ENCODE measurements at places on chromosomes 1 and 21. TPM values are rescaled to one million over a fixed set of nuclear protein-coding genes. Genes with fewer than 3 reads are reported as not detected.

DNA sequence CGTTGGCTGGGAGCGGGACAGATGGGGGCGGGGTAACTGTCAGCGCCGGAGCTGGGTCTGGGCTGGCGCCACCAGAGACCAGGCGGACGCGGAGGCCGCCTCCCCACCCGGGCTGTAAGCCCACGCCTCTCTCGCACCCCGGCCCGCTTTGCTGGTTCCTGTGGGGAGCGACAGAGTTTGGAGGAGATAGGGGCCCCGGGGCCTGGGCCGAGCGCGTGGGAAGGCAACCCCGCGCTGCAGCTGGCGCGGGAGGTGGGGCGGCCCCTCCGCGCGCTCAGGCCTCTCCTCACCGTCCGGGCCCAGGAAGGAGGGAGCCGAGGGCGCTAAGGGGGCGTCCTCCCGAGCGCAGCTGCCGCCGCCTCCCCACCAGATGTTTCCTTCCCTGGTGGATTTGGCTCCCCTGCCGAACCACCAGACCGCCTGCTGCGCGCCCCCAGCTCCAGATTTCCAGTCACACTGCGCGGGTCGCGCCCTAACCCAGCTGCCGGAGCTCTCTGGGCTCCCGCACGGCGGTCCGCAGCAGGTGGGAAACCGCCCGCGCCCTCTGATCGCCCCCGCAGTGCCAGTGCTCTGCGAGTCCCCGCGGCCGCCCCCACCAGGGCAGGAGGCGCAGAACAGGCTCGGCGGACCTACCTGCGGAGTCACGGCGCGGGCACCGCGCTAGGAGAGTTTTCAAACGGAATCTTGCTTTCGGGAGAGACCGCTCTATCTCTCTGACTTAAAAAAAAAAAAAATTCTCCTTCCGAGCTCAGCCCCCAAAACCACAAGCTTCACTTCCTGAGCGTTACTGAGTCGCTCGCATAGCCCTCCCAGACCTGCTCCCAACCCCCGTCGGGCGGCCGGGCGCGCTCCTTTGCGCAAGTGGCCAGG, 1.1 kb downstream of the GFI1 start:
- DNase-seq: peak; percentile 20

DNA sequence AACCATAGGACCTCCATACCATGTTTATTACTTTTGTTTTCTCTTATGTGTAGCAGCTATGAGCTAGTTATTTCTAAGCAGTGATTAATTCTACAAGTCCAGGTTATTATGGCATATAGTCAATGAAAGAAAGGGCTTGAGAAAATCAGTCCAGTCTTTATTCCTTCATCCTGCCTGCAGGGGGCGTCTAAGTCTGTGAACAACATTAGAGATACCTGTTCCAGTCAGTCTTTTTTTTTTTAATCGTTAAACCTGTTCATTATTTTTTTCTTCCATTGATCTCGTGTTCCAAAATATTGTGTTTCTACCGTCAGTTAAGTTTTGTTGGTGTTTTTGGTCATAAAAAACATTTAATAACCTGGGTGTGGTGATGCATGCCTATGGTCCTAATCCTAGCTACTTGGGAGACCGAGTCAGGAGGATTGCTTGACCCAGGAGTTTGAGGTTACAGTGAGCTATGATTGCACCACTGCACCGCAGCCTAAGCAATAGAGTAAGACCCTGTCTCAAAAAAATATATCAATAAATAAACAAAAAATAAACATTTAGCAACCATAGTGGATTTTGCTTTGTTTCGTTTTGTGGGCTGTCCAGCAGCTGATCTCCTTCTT, 29.4 kb upstream of the CD2 start:
- DNase-seq: peak; percentile 47

GRCh38 chr21:26099610-26100219, 70.9 kb downstream of the APP start:
- no peak for DNase-seq

DNA sequence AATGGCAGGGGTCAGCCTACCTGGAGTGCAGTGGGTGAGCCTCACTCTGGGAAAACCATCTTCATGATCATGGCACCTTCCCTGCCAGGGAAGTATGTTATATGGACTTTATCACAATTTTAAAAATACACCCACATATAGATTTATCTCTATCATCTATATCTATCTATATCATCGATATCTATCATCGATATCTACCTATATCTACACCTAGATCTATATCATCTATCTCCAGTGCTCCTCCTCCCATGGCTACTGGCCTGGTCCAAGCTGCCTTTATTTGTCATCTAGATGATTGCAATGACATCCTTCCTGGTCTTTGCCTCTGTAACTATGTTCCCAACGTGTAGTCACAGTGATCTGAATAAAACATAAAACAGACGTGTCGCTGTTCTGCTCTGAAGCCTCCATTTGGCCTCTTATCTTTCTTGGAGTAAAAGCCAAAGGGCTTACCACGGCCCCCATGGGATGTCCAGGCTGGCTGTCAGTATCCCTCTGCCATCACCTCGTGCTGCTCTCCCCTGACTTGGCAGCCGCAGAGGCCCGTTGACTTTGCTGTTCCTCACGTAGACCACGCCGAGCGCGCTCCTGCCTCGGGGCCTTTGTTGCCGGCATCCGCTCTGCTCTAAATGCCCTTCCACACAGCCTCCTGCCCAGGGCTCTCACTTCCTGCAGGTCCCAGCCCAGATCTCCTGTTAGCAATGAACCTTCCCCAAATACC, 20.6 kb upstream of the KIF26B start:
- no peak for DNase-seq

DNA sequence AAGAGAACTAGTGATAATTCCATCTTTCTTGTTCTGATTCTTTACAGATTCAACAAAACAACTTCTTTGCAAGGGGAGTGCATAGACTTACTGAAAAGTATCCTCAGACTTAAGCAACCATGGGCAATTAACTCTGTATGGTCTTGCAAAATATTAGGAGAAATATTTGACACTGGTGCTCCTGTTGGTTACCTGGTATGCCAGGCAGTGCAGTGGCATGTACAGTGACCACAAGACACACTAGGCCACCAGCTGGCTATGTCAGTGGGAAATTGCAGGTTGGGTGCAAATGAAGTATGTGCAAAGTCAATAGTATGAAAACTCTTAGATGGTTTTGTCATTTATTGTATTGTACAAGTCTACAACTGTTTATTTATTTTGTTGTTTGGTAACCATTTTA, 34.5 kb downstream of the EPS15 start:
- DNase-seq: no peak

Gene CFAP74
- not detected for total RNA-seq

DNA sequence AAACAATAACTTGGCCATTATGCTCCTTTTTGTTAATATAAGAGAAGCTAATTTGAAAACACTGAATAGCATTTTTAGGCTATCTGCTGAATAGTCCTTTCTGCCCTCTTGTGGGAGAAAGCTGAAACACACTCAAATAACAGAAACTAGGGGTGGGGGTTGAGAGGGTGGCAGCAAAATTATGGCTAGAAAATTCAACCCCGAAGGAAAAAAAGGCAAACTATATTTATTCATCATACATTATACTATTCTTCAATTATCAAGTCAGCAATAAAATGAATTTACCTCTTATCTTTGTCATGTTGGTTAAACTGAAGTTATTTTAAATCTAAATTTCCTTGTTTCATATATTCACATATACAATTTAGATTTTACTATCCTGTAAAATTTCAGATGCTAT, 255.9 kb downstream of the FAF1 start:
- peak; percentile 58 for DNase-seq

DNA sequence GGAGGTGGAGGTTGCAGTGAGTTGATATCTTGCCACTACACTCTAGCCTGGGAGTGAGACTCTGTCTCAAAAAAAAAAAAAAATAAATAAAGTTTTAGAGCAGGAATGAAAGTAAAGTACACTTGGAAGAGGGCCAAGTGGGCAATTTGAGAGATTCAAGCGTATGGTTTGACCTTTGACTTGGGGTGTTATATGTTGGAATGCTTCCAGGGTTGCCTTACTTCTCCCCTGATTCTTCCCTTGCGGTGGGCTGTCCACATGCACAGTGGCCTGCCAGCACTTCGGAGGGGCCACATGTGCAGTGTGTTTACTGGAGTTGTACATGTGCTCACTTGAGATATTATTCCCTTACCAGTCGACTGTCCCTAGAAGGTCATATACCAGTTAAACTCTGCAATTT, 295.5 kb upstream of the PROX1 start:
- no peak for DNase-seq

DNA sequence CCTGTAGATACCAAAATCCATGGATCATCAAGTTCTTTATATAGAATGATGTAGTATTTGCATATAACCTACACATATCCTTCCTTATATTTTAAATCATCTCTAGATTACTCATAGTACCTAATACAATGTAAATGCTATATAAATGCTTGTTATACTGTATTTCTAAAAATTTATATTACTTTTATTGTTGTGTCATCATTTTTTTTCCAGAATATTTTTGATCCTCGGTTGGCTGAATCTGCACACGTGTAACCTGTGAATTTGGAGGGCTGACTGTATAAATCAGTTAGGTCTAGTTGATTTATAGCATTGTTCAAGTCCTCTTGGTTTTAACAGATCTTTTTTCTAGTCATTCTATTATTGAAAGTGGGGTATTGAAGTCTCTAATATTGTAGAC, 23.3 kb downstream of the OBSCN start:
- no peak for DNase-seq

DNA sequence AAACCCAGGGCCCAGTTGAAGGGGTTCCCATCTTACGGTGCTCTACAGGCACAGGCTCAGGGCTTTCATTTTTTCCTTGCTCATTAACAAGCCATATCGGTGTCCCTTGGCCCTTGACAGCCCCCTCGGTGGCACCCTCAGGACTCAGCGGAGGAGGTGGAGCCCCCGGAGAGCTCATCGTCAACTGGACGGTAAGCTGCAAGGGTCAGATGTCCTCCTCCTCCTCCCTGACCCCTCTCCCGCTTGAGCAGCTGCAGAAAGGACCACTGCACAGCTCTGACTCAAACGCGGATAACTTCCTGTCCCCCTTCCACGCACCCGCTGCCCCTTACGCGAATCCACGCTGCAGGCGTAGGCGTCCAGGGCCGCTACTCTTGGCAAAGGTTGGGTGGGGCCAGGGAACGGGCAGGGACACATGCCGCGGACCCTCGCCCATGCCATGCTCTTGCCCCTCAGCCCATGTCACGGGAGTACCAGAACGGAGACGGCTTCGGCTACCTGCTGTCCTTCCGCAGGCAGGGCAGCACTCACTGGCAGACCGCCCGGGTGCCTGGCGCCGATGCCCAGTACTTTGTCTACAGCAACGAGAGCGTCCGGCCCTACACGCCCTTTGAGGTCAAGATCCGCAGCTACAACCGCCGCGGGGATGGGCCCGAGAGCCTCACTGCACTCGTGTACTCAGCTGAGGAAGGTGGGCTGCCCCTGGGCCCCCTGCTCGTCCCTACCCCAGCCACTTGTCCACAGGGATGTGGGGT, 14.7 kb downstream of the TMEM81 start:
- DNase-seq: no peak

Gene AADACL3
- not detected for total RNA-seq

DNA sequence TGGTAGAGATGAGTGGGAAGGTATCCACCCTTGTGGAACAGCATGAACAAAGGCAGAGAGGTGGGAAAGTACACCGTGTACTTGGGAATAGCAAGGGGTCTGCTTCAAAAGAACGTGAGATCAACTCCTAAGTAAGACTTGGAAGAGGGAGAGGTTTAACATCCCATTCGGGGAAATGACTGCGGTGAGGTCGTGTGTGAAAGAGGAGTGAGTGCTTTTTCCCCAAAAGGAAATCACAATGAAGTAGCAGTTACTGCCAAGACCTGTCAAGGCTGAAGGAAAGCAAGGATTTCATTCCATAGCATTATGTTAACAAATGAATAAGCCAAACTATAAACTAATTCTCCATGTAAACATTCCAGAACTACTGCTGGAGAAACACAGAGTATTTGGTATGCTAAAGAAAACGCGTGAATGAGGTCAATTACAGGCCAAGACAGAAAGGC, 20.0 kb upstream of the SYDE2 start:
- no peak for DNase-seq

Gene SLFNL1
- total RNA-seq: 0.39 TPM

DNA sequence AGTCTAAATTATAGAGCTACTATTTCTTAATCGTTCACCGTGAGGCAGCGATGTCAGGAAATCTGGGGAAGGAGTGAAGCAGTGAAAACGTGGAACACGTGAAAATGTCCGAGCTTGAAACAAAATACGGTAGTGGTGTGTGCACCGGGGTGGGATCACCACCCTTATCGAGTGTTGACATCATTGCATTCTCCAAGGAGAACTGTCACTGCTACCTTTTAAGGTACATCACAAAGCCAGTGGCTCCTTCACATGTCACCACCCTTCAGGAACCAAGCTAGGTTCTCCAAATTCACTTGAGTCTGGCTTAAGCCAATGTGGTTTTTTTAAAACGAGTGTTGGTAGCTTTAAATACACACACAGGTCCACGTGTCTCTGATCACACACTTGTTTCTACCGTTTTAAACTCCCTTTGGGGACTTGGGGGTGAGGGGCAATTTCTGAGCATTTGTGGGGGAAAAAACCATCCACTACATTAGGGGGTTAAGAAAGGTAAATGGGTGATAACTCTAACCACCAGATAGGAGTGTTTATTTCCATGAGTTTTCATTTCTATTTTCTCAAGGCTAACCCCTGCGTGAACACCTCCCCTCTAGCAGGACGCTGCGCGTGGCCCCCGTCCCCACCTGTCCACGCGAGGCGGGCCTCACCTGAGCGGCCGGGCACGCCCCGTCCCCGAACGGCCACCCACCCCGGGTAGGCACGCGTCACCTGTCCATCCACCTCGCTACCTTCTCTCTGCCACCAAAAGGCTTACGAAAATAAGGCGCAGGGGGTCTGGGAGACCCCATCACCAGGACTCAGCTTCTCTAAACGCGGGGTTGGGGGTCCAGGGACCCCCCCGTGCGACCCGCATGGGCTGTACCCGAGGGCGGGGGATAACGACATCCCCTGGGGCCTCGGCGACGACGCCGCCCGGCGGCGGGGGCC, 978 bp downstream of the PRDM15 start:
- DNase-seq: peak; percentile 55

DNA sequence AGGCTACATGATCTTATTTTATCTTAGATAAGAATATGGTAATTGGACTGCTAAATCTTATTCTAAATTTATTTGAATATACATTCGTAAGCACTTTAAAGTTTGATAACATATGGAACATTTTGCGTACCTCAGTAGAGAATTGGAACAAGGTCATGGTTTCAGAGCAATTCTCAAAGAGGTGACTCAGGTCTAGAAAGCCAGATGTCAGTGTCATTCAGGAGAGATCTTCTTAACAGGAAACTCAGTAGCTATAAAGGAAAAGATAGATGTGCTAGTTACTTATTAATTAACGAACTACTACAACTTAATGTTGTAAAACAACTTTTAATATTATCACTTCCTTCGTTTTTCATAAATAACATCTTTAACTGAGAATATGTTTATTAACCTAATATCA, 142.5 kb downstream of the USP25 start:
- DNase-seq: no peak

Gene COL16A1
- 2.7 TPM for total RNA-seq

- DNase-seq: no peak
These were observed 43.3 kb downstream of the FAAP20 start for GRCh38 chr1:2151252-2151651.

Gene TMCO4
- total RNA-seq: 9.0 TPM

GRCh38 chr21:41419921-41420862, 5.8 kb upstream of the MX1 start:
- peak; percentile 91 for DNase-seq
